ENCODE measurements at places on chromosomes 3 and 15. TPM values are rescaled to one million over a fixed set of nuclear protein-coding genes. Genes with fewer than 3 reads are reported as not detected.

- no peaks in the 10 kb centered on the region for H3K27me3 ChIP-seq
- H3K4me3 ChIP-seq = peak overlapping the region; percentile 82
- DNase-seq = no peak
- peaks cover 65% of the 10 kb centered on the region for H3K4me1 ChIP-seq
- H3K36me3 ChIP-seq = peaks cover 8% of the 10 kb centered on the region
These were observed 406 bp upstream of the RASA2 start for GRCh38 chr3:141486496-141486745.

ZNF860 gene
- 19.1 TPM for total RNA-seq

DNA sequence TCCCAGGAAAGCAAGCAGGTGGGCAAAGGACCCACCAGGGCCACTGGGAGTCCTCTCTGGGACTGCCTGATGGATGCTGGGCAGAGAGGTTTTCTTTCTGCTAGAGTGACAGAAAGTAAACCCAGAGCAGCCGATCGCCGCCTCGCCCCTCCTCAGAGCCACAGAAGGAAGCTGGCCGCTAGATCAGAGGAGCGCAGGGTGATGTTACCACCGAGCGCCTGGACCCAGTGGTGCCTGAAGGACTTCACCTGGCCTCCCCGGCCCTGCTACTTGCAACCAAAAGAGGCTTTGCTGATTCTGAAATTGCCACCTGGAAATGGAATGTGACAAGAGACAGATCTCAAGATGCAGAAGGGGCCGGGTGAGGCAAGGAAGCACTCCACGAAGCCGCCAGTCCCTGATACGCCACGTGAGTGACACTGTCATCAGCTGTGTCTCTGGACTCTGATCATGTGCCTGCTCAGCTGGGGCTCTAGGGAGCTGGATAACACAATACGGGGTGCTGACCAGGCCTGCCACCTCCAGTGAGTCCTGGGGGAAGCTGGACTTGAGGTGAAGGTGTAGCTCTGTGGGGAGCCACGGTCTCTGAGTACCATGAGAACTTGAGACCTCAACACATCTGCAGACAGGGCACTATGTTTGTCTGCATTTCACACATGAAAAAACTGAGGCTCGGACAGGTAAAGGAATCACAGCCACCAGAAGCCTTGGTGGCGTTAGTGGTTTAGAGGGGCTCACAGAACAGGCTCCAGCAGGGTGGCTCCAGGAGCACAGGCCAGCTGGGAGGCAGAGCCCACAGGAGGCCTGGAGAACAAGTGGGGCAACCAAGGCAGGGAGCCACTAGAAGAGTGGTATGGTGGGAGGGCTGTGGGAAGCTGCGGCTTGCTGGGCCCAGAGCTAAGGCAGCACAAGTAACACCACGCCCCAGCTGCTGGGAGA, 137.9 kb upstream of the PRR20G start:
- no peaks in the 10 kb centered on the region for H3K36me3 ChIP-seq
- H3K27me3 ChIP-seq = peaks cover 32% of the 10 kb centered on the region
- no peak overlapping the region for H3K4me3 ChIP-seq
- H3K27ac ChIP-seq = no peak overlapping the region
- no peaks in the 10 kb centered on the region for H3K4me1 ChIP-seq
- DNase-seq = no peak

DNA sequence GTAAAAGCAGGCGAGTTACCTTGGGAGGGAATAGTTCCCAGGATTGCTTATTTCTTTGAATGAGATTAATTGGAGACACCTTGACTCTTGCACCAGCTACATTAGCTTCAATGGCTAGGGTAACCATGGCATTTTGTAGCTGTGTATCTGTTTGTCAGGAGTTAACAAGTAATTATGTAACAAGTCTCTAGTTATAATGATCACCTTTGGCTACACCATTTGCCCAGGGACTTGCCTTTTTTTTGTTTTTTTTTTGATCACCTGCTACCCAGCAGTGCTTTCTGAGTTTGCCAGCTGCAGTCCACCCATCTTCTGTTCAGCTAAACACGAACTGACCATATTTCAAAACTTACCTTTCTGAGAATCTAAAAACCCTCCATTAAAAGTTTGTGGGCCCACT, 2.2 kb downstream of the MED12L start:
- H3K27me3 ChIP-seq = peaks cover 22% of the 10 kb centered on the region
- peak overlapping the region; percentile 73 for H3K4me3 ChIP-seq
- H3K4me1 ChIP-seq = peaks cover 11% of the 10 kb centered on the region
- DNase-seq = no peak

DNA sequence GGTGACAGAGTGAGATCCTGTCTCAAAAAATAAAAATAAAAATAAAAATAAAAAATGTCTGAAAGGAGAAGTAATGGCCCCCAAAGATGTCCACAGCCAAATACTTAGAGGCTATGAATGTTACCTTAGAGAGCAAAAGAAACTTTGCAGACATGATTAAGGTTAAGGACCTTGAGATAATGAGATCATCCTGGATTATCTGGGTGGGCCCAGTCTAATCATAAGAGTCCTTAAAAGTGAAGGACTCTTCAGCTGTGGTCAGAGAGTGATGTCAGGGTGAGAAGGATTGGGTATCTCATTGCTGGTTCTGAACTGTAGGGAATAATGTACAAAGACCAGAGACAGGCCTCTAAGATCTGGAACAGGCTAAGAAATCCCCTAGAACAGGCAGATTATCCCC, 84.9 kb upstream of the POU1F1 start:
- DNase-seq = no peak
- H3K27ac ChIP-seq = no peak overlapping the region
- no peaks in the 10 kb centered on the region for H3K27me3 ChIP-seq
- H3K4me1 ChIP-seq = no peaks in the 10 kb centered on the region
- H3K36me3 ChIP-seq = no peaks in the 10 kb centered on the region
- H3K4me3 ChIP-seq = no peak overlapping the region

- no peak overlapping the region for H3K4me3 ChIP-seq
- H3K36me3 ChIP-seq = no peaks in the 10 kb centered on the region
- no peak for DNase-seq
- peaks cover 3% of the 10 kb centered on the region for H3K4me1 ChIP-seq
These were observed 230.4 kb upstream of the CHRM5 start for GRCh38 chr15:33737687-33738601.

DNA sequence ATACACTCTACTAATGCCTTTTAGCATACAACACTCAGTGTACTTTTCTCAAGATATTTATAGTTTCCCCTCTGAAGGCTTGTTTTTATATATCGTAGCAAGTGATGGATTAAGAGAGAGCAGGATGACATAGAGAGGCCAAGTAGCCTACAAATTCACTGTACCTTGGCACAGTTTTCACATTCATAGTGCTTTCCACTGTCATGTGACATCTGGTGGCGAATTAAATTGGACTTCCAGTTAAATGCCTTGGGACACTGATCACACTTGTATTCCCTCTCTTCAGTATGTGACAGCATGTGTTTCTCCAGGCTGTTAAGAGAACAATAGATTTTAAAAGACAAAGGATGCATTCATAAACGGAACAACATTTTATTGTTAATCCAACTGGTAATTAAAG, 541.1 kb downstream of the MECOM start:
- H3K36me3 ChIP-seq = no peaks in the 10 kb centered on the region

DNA sequence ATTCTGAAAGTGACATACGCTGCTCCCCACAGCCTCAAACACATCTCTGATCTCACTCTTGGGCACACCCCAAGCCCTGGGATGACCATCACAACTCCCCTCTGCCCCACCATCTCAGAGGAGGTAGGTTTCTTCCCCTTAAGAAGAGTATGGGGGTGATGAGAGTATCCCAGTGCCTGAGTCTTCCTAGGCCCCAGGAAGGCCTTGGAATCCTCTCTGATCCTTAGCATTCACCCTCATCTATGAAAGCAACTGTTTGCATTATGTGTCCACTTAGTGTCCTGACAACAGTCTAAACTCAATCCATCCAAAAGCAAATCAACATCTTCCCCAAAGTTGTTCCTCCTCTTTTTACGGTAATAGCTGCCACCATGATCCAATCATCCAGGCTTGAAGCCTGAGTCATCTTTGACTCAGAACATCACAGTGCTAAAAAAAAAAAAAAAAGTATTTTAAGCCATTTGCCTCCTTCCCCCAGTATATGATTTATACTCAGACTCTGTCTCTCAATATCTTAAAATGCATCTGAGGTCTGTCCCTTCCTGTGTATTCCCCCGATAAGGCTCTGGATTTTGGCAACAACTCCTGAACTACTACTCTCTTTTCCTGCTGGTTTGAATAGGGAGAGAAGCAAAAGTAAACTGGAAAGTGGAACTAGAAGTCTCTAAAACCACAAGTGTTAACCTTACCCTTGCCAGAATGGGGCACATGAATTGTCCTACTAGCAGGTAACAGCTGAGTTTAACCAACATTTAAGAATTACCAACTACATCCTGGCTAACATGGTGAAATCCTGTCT, 22.5 kb downstream of the POPDC2 start:
- H3K4me3 ChIP-seq = peak overlapping the region; percentile 78
- H3K27ac ChIP-seq = peak overlapping the region; percentile 98
- H3K4me1 ChIP-seq = peaks cover 44% of the 10 kb centered on the region
- H3K36me3 ChIP-seq = peaks cover 17% of the 10 kb centered on the region
- DNase-seq = no peak

GRCh38 chr15:81337713-81338157, 13.8 kb upstream of the STARD5 start:
- H3K27ac ChIP-seq = no peak overlapping the region
- peaks cover 10% of the 10 kb centered on the region for H3K4me1 ChIP-seq
- no peak overlapping the region for H3K4me3 ChIP-seq
- H3K36me3 ChIP-seq = no peaks in the 10 kb centered on the region
- no peak for DNase-seq
- H3K27me3 ChIP-seq = no peaks in the 10 kb centered on the region

DUOXA2 gene
- not detected for total RNA-seq

- no peak overlapping the region for H3K4me3 ChIP-seq
- H3K27me3 ChIP-seq = peaks cover 1% of the 10 kb centered on the region
- no peaks in the 10 kb centered on the region for H3K4me1 ChIP-seq
- H3K36me3 ChIP-seq = no peaks in the 10 kb centered on the region
These were observed 18.6 kb upstream of the ZNF710 start for GRCh38 chr15:89982315-89983055.

DNA sequence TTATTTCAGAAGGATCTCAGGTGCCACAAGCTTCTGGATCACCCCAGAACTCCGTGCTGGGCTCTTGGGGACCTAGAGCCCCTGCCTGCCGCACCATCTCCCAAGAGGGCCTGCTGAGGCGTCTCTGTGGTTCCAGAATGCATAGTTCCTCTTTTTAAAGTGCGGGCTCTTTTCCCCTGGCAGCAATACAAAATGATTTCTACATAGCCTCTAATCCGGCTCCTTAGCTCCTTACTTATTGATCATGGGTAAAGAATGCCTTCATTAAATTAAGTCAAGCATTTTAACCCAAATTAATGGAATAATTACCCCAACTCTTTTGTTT, 121.9 kb downstream of the ATP10A start:
- no peak for DNase-seq
- peaks cover 20% of the 10 kb centered on the region for H3K4me1 ChIP-seq
- no peak overlapping the region for H3K27ac ChIP-seq
- H3K27me3 ChIP-seq = peaks cover 33% of the 10 kb centered on the region

- H3K36me3 ChIP-seq = no peaks in the 10 kb centered on the region
- H3K4me1 ChIP-seq = peaks cover 27% of the 10 kb centered on the region
- H3K27ac ChIP-seq = no peak overlapping the region
- no peak for DNase-seq
These were observed 12.9 kb upstream of the ANKRD28 start for GRCh38 chr3:15810702-15811101.

NR2E3 gene
- total RNA-seq = not detected

KCNAB1 gene
- not detected for total RNA-seq

DNA sequence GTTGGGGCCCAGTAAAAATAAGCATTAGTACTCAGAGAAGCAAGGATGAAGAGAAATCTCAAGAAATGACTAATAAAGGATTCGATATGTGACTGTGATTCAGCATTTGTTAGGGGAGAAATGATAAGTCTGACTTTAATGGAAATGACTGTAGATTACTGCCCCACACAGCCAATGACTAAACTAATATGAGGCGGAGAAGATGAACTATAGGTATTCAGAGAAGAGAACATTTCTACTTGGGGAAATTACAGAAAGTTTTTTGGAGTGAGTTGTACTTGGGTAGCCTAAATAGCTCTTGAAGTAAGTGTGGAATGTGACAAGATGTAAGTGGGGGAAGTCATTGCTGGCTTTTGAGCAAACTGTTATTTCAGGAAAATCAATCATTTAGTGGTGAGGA, 380.0 kb downstream of the PDCD6IP start:
- H3K4me1 ChIP-seq = peaks cover 4% of the 10 kb centered on the region
- H3K36me3 ChIP-seq = no peaks in the 10 kb centered on the region
- H3K4me3 ChIP-seq = no peak overlapping the region
- H3K27ac ChIP-seq = no peak overlapping the region
- no peak for DNase-seq

CFAP91 gene
- 12.9 TPM for total RNA-seq

PARP15 gene
- total RNA-seq = 213 TPM

ZBBX gene
- total RNA-seq = not detected

GRCh38 chr15:99662903-99663302, 70.3 kb downstream of the LYSMD4 start:
- H3K27me3 ChIP-seq = no peaks in the 10 kb centered on the region
- peaks cover 69% of the 10 kb centered on the region for H3K36me3 ChIP-seq
- no peak overlapping the region for H3K4me3 ChIP-seq
- H3K4me1 ChIP-seq = peaks cover 12% of the 10 kb centered on the region
- no peak overlapping the region for H3K27ac ChIP-seq

DNA sequence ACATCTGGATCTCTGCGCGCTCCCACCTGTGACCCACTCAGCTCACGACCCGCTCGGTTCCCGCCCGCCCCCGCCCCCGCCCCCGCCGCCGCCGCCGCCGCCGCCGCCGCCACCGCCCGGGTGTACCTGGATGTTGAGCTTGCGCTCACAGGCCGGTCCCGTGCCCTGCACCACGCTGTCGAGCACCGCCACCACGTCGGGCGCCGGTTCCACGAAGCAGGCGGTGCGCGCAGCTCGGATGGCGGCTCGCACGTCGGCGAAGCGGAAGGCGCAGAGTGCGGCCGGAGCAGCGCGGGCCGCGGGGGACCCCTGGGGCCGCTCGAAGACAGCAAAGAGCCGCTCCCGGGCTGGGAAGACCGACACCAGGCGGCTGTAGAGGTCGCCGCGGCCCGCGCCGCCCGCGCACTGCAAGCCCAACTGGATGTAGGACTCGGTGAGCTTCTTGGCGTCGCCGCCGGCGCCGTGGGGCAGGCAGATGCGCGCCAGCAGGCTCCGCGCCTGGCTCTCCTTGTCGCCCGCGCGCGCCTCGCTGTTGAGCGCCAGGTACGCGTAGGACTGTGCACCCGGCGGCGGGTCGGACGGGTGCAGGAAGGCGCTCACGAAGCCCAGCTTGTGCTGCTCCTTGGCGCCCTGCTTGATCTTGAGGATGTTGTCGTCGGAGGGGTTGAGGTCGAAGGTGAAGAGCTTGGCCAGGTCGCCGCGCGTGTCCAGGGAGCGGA, 1.1 kb downstream of the PLXND1 start:
- no peak overlapping the region for H3K27ac ChIP-seq
- H3K4me1 ChIP-seq = peaks cover 10% of the 10 kb centered on the region
- DNase-seq = peak; percentile 37
- H3K36me3 ChIP-seq = peaks cover 2% of the 10 kb centered on the region
- H3K27me3 ChIP-seq = peaks cover 21% of the 10 kb centered on the region

OSBPL10 gene
- 125 TPM for total RNA-seq

GOLGB1 gene
- 44.7 TPM for total RNA-seq

DNA sequence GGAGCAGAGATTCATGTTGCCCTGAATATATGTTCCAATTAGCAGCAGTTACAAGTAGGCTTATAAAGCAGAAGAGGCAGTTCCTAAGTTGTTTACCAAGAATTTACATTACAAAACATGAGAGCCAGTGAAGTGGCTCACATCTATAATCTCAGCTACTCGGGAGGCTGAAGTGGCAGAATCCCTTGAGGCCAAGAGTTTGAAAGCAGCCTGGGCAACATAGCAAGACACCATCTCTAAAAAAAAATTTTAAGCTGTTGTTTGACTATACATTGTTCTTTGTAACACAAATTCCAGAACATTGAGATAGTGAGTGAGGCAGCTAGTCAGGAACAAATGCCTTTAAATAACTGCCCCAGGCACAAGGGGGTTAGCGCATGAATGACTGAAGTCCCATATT, 10.3 kb upstream of the ZMAT3 start:
- no peak overlapping the region for H3K27ac ChIP-seq
- H3K27me3 ChIP-seq = no peaks in the 10 kb centered on the region
- no peak overlapping the region for H3K4me3 ChIP-seq
- H3K4me1 ChIP-seq = peaks cover 10% of the 10 kb centered on the region
- no peak for DNase-seq
